ENCODE measurements at places on chromosomes 2 and 18.

- DNase-seq, result no peak
Measured at GRCh38 chr18:62445386-62445917, 77.4 kb upstream of the ZCCHC2 start.

- no peak for DNase-seq
Measured at GRCh38 chr2:236825989-236826510, 256.4 kb downstream of the ACKR3 start.

DNA sequence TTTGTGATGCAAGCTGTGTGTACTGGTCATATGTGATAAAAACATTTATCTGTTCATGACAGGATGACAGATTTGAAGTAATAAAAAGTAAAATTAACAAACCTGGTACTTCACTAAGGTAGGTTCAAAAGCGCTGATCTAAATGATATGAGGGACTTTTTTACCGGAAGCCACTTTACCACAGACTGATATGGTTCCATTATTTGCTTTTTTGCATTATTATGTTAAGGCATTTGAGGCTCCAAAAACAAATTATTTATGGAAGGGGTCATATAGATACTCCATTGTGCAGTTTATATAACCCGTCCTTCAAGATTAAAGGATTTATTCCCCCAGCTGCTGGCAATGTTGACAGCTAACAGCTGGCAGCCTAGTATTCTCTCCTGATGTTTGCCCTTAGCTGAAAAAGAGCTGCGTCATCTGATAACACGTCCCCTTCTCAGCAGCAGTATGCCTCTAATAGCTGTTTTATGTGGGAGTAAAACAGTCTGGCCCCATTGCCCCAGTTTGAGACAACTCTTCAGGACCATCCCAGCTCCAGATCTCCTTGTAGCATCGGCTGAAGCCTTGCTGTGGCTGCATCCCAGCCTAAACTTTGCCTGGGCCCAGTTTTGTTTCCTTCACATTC lies 84.8 kb upstream of the XIRP2 start:
- DNase-seq, result no peak

GRCh38 chr18:55534996-55535395 lies 53.0 kb downstream of the TCF4 start:
- DNase-seq, result no peak

- no peak for DNase-seq
Measured at GRCh38 chr2:44296653-44297052, 21.4 kb downstream of the SLC3A1 start.

DNA sequence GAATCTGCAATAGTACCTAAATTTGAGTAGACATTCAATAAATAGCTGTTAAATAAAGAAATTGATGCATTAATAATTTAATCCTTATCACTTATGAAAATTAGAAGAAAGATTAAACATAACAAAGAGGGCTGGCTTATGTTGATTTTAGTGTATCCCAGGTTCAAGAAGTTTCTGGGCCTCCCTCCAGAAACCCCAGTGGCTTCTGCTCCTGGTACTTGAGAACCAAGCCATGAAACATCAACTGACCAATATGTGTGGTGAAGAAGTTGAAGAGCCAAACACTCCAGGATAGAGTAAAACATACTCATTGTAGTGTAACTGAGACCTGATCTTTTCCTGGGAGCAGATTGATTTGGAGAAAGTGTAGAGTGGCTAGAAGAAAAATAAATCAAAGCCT lies 1465.7 kb upstream of the PIK3C3 start:
- no peak for DNase-seq

- DNase-seq, result no peak
Measured at GRCh38 chr2:164069540-164069939, 333.7 kb upstream of the FIGN start.

- peak; percentile 94 for DNase-seq
Measured at GRCh38 chr2:197515739-197516392, at the start of gene MOB4. TSS of gene MOB4 (plus strand) at chr2:197516066. CDS start at chr2:197516087, 21 bp downstream.

DNA sequence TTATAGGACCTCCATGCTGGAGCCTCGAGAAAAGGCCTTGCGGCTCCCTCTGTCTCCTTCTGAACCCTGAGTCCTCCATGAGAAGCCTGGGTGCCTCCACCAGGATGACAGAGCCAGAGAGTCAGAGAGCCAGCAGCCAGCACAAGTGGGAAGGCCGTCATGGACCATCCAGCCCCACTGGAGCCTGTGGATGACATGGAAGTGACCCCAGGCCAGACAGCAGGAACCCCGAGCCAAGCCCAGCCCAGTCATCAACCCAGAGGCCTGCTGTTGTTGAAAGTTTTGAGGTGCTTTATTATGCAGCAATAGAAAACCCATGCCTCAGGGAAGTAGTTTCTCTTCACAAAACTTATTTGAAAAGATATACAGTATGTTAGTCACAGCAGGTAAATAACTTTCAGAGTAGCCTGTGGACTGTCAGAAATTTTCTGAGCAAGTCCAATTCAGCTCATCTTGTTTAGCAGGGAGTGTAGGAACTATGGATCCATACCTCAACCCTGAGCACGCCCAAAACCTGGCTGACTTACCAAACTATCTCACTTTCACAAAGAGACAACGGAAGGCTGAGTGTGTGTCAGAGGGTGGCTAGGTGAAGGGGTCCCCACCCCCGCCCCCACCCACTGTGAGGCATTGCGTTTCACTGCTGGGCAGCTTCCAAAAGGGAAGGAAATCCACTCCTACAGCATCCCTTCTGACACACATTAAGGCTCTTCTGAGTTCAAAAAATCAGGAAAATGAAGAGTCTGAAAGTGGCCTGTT lies 79.9 kb upstream of the NDUFV2 start:
- no peak for DNase-seq

DNA sequence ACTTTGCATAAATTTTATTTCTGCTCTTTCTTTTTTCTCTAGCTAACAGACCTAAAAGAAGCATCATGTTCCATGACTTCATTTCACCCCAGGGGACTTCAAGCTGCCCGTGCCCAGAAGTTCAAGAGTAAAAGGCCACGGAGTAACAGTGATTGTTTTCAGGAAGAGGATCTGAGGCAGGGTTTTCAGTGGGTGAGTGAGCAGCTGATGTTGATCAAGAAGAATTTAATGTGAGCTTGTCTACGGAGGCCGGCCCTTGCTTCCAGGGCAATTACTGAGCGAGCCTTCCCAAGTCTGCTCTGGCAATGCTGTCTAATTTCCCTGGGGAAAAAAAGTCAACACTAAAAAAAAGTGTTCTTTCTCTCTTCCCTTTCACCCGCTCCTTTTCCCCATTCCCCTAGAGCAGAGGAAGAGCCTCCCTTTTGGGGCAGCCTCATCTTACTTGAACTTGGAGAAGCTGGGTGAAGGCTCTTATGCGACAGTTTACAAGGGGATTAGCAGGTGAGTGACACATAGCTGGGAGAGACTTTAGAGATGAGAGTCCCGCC lies 1.2 kb downstream of the CDK15 start:
- DNase-seq, result no peak

DNA sequence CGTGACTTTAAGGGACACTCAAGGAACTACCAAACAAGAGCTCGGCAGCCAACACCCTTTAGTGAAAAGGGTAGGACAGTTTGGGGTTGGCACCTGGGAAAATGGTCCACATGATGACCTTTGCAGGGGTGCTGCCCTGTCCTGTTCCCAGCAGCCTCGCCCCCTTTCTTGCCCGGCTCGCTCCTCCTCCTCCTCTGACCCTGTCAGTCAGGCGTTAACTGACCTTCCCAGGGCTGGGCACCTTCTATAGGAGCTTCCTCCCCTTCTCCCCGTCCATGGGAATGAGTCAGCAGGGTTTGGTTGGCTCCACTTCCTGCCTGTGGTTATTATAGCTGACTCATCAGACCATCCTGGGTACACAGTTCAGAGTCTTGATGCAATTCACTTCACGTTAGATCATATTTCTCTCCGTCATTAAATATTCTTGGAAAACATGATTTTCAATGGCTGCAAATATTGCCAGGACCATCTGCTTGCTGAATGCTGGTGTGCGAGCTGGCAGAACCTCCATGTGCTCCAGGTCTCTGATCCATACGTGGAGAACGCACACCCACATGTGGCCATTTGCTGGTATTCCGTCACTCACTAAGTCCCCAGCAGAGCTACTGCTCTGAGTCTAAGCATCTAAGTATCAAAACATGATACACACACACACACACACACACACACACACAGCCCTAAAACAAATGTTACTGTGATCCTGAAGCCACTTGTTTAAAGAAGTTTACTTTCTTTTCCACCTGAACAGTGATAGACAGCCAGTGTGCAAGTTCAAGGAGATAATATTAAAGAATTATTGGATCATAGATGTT lies 185.0 kb downstream of the ANAPC1 start:
- peak; percentile 97 for DNase-seq

GRCh38 chr2:157488877-157489276 lies 45.0 kb upstream of the CYTIP start:
- DNase-seq, result peak; percentile 24

DNA sequence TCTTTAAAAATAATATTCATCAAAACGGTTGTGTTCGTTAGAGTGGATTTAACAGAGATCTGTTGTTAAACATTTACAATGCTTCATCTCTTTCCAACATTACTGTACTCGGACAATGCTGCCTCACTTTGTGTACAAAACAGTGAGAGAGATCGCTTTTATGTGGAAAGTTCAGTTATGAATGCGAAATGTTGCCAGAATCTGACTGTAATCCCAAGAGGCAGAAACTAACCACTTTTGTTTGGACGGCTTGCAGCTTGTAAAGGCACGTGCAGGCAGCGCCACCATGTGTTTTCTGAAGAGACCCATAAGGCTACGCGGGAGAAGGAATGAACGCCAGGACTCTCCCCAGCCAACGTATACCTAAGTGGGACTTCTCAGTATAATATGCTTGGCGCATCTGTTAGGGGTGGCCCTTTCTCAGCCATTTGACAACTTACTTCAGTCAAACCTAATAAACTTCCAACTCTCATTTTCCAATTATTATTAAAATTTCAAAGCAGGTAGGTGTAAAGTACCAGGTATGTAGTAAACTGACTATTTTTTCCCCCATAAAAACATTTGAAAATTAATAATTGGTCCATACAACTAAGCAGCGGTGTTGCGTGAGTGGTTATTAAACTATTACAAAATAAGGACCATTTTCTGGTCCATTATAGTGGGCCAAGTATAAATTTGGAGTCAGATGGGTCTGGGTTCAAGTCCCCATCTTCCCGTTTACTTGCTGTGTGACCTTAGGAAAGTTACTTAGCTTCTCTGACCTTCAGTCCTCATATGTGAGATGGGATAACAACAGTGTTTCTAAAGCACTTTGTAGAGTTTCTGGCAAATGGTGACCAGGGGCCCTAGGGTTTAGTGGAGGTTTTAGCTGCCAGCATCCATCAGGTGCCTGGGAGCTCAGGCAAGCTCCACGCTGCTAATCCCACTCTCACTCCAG lies 5.6 kb upstream of the NAPG start:
- DNase-seq, result peak; percentile 89

DNA sequence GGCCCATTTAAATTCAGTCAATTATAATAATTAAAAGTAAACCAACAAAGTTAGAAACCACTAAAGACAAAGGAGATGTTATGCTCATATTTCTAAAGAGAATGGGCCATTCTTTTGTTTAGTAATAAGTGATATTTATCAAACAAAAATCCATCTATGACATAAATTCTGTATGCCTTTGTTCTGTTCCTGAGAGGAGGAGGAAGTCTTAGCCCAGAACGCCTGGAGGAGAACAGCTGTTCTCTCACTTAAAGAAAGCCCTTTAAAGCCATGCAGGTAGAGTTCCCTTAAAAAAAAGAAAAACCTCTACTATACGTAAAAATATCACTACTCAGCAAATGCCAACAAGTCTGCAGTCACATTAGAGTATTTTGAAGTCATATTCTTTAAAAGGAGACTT lies 15.5 kb downstream of the LAMA1 start:
- no peak for DNase-seq

DNA sequence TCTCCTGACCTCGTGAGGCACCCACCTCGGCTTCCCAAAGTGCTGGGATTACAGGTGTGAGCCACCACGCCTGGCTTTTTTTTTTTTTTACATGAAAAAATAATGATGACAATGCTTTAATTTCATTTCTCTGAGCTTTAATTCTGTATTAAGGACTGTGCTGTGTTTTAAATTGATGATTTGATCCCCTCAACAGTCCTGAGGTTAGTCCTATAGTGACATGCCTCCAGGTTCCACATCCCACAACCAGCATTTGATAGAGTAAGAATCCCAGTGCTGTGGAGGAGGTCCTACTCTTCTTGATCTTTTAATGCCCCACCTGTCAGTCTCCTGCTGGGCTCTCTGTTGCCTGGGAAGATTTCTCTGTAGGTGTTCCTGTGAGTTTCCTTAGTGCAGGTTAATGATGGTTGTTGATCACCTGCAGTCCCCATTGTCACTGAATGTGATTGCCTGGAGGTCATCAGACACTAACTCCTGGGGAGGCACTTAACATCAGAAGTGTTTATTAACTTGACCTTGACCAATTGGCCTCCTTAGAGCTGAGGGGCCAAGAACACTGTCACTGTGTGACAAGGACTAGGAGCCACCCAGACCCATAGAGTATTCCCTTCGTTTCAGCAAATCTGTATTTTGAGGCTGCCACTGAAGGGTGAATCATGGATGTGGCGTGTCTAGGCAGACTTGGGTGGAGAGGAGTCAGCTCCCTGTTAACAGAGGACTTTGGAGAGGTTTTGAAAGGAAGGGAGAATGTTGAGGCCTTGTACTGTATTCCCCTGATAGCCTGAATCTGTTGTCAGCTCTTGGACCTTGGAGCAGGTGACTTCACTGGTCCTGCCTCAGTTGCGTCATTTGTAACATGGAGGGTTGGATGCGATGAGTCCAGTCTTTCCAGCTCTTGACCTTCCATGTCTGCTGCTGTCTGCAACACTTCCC lies 11.5 kb downstream of the ASAP2 start:
- no peak for DNase-seq
